ENCODE measurements at places on chromosomes 11 and 22.

DNA sequence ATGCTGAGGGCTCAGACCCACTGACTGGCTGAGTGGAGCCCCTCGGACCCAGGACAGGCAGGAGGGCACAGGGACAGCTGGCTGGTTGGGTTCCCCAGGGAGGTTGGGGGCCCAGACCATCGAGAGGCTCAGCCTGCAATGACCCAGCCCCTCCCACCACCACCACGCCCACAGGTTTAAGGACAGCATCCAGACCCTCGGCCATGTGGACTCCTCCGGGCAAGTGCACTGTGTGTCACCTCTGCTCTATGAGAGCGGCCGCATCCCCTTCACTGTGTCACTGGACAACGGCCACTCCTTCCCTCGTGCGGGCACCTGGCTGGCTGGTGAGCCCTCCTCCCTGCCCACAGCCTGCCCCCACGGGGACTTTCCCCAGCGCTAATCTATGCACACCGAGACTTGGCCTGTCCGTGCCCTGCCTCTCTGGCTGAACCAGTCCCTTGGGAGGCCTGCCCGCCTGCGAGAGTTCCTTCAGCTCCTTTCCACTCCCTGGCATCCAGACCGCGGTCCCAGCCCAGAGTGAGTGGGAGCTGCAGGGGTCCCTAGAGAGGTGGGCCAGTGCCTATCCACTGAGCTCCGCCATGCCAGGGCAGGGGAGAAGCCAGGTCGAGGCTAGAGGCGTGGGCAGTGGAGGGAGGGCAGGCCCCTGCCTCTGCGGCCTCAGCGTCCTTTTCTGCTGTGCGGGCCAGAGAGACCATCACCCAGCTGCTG lies 2.2 kb downstream of the SUSD2 start:
- DNase-seq: no peak

DNA sequence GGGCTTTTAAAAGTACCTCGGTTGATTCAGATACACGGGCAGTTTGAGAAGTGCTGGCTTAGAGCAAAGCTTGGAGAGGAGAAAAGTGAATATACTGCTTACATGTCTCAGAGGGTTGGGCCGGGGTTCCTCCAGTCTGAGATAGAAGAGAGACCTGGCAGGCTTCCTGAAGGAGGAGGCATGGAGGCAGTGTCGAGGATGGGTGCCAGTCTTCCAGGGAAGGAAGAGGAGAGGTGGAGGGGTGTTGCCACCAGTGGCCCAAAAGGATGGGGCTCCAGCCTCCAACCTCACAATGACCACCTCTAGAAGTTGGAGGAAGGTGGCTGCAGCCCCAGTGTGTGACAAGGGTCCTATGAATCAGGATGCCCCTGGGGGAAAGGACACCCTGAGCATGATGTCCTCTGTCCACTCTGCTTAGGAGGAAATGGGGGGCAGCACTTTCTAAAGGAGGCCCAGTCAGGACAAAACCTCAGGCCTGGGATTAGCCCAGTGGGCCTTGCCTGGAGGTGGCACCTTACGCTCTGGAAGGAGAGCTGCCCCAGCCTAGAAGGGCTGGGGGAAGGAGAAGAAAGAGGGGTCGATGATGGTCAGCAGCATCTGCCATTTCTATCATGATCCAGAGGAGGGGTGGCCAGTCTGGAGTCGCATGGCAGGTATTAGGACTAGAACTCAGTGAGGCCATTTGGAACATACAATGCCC lies 65.2 kb downstream of the CD82 start:
- no peak for DNase-seq

- DNase-seq: no peak
These were observed 50.7 kb downstream of the PRR5L start for GRCh38 chr11:36346562-36347383.

GRCh38 chr11:113147249-113147648 lies 167.1 kb upstream of the TTC12 start:
- no peak for DNase-seq

- DNase-seq: no peak
These were observed 43.1 kb upstream of the PPARA start for GRCh38 chr22:46107089-46107664.

DNA sequence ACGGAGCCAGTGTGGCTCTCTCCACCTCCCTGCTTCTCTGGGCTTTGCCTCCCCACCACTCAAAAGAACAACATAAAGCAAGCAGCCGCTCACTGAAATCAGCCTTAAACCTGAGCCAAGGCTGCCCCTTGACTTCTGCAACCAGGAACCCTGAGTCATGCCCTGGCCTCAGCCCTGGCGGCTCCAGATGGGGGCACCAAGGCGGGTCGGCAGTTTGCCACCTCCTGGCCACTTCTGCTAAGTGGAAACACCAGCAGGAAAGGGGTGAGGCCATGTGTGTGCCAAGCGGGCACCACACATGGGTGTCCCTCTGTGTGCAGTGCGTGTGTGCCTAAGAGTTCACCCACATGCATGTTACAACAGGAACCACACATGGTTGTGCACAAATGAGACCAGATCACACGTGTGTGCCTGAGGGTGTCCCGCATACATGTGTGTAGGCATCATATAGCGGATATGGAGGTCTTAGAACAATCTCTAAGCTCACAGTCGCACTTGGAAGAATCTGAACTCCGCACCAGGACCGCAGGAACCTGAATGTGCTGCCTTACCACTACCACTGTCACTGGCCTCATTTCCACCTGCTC lies 221.2 kb downstream of the MN1 start:
- DNase-seq: no peak

Measured in stimulated activated CD4-positive, alpha-beta T cell treated with anti-CD3 and anti-CD28 coated beads, Interleukin-1b, Interleukin-23, amount 100 ng/mL, for 24 hours (primary cell).